ENCODE measurements at places on chromosomes 1 and 21.
A peak's percentile ranks its signal among the peaks of the same experiment; 100 is the strongest.

DNA sequence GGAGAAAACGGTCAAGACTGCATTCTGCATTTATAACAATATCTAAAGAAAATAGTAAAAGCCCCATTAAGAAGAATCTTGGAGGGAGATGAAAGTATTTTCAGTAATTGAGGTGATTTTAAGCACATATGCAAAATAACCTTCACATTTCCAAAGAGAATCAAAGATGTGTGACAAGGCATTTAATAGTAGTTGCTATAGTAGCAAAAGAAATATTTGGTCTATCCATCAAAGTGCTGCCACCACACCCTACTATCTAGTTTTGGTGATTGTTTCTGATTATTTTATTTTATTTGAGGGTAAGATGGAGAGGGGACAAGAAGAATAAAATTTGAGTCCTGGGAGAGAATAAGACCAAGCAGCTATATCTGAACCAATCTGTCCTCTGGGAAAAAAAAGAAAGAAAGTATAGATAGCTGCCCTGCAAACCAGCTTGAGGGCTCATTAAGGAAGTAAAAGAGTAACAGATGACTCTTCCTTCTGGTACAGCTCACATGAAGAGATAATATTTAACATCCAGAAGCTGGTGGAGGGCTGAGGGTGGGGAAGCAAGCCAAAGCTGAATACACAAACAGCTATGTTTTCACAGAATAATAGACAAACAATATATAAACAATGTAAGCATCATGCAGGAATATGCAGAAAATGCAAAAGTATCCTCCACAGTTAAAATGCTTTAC, 47.2 kb upstream of the RASAL2 start:
- no peak for DNase-seq

DNA sequence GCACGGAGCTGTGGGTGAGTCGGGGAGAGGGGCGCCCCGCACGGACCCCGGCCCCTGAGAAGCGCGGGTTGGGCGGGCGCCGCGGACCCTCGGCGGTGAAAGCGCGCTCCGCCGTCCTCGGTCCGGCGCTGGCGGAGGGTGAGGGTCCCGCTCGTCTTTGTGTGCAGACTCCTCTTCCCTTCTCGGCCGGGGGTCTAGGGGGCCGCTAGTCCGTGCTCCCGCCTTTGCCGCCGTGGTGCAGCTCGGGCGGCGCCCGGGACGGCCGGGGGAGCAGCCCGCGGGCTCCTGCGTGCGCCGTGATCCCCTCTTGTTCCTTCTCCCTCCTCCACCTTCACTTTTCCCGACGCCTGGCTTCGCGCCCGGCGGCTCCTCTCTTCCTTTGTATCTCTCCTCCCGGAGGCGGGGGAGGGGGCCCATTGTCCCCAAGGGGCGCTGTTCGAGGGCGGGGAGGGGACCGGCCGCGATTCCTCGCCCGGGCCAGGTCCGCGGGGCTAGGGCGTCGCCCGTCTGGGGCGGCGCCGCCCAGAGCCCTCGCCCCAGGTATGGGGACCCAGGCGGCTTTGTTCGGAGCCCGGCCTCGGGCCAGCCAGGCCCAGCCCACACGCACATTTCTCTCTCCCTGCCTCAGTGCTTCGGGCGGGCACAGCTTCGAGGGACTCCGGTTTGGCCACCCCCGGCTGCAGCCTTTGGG, 519 bp downstream of the FNBP1L start:
- DNase-seq = peak; percentile 56

DNA sequence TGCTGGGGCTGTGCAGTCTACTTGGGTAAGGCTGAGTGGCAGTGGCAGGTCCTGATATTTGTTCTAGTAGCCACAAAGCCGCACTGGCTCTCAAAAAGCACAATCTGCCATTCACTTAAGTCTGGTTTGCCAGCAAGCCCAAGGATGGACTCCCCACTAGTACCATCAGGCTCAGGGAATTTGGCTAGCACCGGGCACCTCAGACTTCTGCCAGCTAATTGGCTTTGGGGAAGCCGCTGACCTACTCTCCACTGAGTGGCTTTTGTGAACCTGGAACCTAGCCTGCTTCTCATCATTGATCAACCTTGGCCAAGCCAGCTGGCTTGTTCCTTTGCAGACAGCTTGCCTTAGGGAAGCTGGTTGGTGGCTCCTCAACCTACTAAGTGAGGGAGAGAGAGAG, 83.1 kb downstream of the ESRRG start:
- no peak for DNase-seq

DNA sequence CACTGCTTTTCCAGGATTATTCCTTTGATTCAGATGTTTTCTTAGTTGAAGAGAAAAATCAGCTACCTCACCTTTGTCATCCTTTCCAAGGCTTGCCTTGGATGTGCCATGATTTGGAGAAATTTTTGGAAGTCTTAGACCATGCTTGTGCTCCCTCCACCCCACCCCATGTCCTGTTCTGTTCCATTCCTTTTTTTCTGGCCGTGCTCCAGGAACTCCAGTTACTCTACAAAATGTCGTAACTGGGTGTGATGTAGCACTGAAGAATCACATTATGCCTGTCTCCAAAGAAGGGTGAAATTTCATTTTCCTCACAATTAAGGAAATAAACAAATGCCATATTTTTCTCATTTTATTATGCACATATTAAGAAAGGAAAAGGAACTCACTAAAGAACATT, 217.8 kb upstream of the ZRANB2 start:
- DNase-seq = no peak

- DNase-seq = no peak
Measured at GRCh38 chr21:43814215-43815106, 25.1 kb downstream of the RRP1 start.

DNA sequence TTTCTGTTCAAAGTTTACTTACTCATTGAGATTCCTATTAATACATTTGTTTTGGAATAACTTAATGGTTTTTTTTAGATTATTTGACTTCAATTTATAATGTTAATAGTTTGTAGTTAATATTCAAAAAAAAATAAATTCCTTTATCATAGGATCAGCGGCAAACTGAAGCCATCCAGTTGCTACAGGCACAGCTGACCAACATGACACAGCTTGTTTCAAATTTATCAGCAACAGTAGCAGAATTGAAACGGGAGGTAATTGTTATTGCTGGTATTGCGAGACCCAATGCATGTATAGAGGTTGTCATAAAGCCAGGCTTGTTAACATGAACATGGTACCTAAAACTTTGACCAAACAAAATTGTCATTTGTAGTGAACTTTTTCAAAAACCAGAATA, 59.0 kb upstream of the FASLG start:
- no peak for DNase-seq

DNA sequence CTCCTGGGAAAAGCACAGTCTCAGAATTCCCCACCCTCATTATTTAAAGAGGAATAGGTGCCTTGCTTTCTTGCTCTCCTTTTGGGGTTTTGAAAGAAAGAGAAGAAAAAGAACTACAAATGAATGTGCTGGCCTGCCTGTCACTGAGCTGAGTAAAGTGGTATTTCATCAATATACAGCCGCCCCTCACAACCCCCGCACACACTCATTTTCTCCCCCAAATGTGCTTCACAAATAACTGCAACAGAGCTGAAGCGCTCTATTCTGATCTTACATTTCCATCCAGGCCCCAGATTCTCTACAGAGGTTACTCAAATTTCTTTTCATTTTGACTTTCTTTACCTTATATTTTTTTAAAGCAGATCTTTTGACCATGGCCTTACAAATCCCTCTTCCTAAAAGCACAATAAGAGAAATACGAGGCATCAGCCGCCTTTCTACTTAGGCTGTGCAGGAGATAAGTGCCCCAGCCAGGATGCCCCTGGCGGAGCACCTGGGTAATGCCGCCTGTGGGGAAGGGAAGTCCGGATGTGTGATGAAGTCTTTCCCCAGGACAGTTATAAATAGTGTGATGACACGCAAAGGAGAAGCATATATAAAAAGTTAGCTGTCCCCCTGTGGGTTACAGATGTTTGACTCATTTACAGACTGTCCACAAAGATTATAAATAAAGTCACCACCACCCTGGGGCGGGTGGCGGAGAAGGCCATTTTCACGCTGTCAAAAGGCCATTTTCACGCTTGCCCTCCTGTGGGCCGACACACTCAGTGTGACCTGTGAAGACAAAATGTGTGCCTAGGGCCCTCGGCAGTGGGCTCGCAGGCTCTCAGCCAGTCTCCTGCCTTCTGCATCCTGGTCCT, 6.5 kb downstream of the KCNN3 start:
- DNase-seq = peak; percentile 72

DNA sequence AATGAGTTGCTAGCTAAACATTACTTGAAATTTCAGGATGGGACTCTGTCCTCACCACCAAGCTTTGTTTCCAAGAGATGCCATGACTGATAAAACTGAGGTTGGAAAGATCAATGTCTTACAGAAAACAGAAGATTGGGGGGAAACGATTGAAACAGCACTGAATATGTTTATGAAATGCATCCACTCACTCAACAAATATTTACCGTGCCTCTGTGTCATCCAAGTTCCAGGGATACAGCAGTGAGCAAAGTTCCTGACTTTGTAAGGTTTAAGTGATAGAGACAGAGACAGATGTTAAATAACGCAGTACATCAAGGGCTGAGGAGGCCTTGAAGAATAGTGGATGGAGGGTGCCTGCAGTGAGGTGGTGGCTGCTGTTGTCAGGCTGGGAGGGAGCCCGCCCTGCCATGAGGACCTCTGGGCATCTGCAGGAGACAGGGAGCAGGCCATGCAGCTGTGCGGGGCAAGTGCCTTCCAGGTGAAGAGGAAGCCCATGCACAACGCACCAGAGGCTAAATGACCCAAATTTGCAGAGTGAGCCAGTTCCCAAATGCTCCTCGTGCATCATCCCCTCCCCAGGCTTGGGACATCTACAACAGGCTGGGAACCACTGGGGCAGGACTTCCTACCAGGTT, 108.0 kb downstream of the HLCS start:
- no peak for DNase-seq

DNA sequence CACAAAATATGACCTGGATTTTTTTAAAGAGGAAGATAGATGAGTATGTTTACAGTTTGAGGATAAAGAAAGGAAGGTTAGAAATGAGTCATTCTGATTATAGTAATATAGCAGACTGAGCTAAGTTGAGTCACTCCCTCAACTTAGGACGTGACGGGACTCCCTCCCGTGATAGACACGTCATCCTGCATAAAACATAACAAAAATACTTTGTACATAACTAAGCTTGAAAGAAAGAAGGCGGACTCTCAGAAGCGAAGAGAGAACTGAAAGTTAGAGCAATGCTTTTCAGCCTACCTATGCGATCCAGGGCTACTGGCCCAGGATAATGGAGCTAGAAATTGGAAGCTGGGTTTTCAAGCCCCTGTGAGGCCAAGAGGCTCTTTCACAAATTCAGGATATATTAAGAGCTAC, 53.0 kb upstream of the DESI2 start:
- no peak for DNase-seq

DNA sequence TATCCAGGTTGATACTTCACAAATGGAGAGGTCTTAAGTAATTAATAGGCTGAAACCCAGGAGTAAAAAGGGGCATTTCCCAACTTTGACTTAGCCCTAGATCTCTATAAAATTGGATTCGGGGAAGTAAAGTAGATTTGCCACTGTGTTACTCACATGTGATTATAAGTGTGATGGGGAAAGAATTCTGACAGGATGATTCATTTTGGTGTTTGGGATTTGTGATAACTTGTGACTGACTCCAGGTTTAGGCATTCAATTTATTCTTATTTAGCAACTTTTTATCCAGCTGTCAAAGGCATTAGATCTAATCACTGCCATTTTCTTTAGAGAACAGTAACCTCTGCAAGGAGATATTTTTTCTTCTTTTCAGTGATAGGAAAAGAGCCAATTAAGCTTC, 175.5 kb downstream of the ASTN1 start:
- DNase-seq = no peak

DNA sequence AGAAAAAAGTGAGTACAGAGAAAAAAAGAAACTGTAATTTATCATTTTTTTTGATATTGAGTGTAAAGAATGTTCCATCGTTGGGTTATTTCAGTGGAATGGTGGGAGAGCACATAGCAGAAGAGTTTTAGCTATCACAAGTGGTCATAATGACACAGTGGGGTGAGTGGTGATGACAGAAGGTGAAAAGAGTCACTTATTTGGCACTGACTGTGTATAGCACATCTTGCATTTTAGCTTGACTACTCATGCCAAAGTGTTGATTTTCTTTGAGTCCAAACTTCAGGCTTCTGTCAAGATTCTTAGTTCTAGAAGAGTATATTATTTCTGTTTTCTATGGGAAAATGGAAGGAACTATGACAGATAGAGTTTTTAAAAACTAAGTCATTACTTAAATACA, 261.2 kb downstream of the GRIK1 start:
- no peak for DNase-seq

- no peak for DNase-seq
Measured at GRCh38 chr21:24339406-24339805, 1267.9 kb downstream of the MRPL39 start.

DNA sequence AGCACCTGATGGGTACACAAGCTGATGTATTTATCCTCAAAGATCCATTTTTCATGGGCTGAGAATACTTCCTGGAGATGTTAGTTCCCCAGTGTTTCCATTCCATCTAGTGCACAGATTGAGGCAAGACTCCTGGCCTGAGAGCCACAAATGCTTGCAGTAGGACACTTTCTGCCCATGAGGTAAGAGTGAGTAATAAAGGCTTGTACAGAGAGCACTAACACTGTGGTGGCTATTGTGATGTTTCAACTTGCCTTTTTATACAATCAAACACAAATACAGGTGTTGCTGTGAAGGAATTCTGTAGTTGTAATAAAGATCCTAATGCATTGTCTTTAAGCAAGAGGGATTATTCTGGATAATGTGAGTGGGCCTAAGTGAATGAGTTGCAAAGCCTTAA, 186.1 kb upstream of the ADAMTS5 start:
- DNase-seq = no peak

DNA sequence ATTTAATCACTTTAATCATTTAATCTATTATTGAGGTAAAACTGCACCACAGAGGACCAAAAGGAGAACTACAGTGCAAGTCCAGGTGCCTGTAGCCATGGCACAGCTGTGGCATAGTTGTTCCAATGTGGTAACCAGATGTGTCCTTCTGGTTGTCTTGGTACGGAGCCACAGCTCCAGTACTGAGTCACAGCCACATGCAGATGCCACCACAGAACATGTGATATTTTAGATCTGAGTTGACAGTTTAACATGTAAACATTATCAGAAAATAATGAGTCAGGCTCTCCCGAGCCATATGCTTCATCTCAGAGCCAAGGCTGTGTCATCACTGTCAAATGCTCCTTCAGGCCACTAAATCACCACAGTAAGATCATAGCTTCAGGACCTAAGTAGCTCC, 56.4 kb upstream of the RGS7 start:
- DNase-seq = no peak

DNA sequence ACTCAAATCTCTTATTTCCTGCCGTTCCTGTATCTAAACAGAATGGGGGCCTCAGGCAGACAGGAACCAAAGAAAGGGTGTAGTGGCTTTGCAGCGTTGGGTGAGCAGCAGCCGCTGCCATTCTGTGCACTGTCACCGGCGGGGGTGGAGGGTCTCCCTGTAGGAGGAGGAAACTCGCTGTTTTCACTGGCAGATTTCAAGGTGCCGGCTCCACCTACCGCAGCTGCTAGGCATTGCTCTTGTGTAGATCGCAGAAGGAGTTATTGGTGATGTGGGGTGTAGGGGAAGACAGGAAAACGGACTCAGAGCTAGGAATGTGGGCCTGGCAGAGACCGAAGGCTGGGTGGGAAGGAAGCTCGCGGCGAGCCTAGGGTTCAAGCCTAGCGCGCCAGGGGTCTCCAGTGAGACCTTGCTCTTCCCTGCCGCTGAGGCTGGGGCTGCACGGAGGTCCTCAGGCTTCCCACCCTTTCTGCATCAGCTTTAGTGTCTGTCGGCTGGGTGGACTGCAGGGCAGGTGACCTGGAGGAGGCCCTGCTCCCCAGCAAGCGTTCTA, 20.8 kb downstream of the ATP5PO start:
- peak; percentile 81 for DNase-seq

Measured in endothelial cell (in vitro differentiated cells).